GM20000 (cell line): ENCODE measurements at places on chromosomes 13 and 19.

DNA sequence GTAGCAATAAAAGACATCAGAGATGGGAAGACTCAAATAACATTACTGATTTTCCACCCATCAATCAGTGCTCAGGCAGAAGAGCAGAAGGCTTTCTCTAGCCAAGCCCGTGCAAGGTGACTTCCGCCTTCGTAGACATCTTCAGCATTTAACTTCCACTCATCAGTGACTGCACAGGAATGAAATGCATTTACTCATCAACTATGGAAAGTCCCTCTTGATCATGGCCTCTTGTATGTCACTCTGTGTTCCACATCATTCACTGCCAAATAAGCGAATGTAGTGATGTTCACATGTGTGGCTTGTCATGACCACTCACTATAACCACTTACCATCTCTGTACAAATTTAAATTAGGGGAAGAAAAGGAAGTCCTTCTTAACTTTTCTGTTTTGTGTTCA, 49.4 kb downstream of the SACS start:
- DNase-seq: peak; percentile 58

GRCh38 chr19:4295972-4296771, 6.0 kb downstream of the TMIGD2 start:
- no peak for DNase-seq

- DNase-seq: peak; percentile 58
Measured at GRCh38 chr13:30371649-30372265, 50.5 kb upstream of the UBE2L5 start.

DNA sequence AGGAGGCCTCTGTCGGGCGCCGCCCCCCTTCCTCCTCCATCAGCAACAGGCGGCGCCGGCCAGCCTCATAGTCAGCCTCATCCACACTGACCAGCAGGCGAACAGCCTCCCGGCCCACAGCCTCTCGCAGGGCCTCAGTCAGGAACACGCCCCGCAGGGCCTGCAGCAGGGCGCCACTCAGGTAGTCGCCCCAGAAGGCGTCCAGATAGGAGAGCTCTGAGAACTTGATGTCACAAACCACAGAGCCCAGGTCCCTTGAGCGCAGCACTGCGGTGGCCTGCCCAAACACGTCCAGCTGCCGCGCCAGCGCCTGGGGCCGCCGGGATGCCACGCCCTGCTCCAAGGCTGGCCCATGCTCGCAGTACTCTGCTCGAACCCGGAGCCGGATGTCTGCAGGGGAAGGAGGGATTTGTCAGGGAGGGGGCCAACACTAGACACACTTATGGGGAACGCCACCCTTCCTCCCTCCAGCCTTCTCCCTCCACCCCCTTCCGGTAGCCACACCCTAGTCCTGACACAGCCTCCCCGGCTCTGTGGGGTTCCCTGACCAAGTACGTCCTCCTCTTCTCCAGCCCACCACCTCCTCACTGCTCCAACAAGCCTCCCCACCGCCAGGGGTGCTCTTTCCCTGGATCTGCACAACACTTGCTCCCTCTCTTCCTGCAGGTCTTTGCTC, 17.9 kb downstream of the DEDD2 start:
- DNase-seq: peak; percentile 85

DNA sequence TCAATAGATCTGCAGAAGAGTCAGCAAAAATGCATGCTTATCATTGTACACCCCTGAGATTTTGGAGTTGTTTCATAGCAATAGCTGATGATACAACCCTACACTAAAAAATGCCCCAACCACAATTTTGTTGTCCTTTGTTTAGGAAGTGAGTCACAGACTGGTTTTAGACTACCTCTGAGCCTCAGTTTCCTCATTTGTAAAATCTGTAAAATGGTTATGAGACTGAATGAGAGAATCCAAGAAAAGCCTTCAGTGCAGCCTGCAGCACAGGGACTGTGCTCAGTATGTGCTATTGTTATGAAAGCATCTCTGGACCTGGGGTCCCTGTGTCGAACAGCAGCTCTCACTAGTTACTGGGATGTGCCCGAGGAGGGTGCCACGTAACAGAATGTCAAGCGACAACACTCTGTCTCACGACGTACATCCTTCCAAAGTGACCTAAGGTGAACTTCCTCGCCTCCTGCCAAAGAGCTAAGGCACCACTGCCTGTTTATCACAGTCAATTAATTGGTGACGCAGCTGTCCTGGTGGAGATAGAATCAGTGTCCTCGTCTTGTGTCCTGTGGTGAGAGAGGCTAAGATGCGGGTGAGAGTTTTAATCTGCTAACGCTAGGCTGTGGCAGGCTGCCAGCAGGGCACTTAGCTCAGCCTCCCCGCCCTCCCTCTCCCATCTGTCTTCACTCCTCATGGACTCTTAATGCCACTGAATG, 18.1 kb downstream of the DHRS12 start:
- DNase-seq: no peak

- no peak for DNase-seq
Measured at GRCh38 chr19:8113017-8113416, 36.4 kb downstream of the FBN3 start.

DNA sequence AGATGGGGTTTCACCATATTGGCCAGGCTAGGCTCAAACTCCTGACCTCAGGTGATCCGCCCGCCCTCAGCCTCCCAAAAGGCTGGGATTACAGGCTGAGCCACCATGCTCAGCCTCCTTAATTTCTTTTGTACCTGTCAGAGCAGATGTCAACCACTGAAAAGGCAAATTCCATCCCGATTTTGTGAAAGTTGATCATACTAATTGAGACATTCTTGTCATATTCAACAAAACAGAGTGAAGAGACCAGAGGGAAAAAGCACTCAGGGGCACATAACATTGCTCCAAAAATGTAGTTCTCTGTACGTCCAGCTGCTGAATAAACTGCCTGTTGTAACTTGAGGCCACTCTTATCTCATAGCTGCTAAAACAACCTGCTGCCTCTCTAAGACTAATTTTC, 27.4 kb upstream of the PSPC1 start:
- DNase-seq: no peak

DNA sequence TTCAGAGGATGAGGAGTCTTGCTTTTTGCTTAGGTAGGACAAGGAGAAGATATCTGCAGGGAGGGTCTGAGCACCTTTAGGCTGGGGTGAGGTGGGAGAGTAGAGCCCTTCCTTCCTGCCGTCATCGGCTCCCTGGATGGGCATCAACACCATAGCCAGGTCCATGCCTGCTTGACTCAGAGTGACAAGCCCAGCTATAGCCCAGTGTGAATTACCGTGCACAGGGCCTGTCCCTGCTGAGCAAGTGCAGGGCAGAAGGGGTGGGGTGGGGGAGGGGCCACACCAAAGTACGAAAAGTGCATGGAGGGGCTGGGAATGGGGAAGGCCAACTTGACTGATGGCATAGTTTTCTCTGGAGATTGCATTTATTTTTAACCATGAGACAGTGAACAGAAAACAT, 30.3 kb upstream of the RNF113B start:
- DNase-seq: no peak

DNA sequence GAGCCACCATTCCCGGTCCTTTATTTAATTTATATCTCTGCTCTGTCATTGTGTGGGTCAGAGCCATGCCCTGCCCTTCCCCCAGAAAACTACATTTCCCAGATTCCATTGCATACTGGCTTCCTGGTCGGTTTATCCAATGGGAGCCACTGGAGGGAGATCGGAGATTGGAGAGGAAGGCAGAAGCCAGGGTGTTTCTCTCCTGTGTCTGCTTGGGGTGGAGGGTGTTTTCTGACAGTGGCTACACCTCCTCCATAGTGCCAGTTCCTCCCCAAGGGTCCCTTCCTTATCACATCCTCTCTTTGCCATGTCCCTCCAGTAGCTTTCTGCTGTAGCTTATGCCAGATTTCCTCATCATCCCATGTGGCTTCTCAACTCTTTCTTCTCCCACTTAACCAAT, 19.0 kb downstream of the OLFM2 start:
- DNase-seq: no peak

- DNase-seq: no peak
Measured at GRCh38 chr13:70107498-70108281, at the start of gene ATXN8OS. TSS of gene ATXN8OS (plus strand) at chr13:70107826.

DNA sequence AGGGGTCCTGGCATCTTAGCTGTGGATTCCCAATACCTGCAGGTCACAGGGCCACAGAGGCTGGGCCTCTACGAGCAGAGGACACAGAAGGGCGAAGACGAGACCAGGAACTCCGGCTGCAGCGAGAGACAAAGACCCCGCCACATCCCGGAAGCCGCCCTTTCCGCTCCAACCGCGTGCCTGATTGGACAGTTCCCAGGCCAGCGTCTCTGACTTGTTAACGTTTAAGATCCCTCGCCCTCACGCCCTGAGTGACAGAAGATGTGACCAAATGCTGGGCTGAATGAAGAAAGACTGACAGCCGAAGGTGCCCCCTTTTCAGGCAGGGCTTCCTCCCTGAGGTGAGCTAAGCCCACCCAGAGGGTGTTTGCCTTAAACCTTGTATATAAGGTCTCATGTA, at the start of gene ZNF98:
Gene ZNF98, minus strand, starts transcription at position 136 of the 400 bp plus-strand sequence. Its CDS starts 122 bp downstream, at position 14.
- no peak for DNase-seq

DNA sequence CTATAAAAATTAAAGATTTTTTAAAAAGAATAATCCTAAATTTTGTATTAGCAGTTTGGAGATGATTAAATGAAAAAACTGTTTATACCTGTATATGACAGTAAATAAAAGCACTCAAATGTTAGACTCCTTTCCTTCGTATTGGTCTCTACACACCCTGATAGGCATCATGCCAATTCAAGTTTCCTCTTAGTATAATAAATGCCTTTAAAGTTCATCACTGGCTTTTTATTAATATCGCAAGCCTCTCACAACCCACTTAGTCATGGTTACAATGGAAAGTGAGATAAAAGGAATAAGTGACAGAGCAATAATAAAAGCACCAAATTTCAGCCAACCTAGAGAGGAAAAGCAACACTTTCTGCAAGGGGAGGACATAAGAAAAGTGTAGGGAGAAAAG, 102.2 kb downstream of the PIBF1 start:
- DNase-seq: no peak

DNA sequence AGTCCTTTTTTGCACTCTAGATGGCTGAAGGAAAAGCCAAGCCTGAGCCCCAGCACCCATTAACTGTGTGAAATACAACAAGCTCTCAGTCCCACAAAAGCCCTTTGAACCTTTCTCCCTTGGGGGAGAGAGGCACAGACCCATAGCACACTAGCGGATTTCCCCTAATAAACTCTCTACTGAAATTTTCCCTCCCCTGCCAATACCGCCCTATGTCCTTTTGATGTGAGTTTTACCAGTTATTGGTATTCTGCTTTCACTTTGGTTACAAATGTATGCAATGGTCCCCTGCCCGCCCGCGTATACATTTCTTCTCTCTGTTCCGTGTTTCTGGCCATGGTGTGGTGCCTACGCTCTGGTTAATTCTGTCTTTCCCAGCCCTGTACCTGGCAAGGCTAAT, 54.0 kb upstream of the MYO16 start:
- no peak for DNase-seq

DNA sequence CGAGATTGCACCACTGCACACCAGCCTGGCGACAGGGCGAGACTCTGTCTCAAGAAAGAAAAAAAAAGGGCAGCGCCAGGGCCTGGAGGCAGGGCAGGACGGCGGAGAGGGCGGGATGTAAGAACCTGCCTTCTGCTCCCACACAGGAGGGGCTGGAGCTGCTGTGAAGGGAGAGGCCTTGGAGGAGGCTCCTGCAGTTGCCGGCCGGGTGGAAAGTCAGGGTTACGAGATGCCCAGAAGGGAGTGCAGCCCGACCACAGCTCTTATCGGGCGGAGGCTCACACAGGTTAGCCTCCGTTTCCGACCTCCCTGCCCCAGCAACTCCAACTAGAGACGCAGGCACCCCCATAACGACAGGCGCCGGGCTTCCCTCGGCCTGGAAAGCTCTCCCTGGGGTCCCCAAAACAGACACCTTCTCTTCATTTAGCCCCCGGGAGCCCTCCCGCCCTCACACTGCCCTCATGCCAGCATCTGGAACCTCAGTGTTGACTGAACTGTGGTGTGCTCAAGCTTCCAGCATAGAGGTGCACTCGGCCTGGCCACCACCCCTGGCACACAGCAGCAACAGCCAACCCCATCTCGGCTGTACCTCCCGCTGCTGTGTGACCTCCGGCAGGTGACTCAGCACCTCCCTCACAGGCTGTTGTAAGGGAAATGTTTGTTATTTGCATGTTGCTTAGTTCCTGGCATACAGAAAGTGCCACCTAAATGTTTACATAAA, 1.4 kb downstream of the PLPP2 start:
- DNase-seq: no peak

DNA sequence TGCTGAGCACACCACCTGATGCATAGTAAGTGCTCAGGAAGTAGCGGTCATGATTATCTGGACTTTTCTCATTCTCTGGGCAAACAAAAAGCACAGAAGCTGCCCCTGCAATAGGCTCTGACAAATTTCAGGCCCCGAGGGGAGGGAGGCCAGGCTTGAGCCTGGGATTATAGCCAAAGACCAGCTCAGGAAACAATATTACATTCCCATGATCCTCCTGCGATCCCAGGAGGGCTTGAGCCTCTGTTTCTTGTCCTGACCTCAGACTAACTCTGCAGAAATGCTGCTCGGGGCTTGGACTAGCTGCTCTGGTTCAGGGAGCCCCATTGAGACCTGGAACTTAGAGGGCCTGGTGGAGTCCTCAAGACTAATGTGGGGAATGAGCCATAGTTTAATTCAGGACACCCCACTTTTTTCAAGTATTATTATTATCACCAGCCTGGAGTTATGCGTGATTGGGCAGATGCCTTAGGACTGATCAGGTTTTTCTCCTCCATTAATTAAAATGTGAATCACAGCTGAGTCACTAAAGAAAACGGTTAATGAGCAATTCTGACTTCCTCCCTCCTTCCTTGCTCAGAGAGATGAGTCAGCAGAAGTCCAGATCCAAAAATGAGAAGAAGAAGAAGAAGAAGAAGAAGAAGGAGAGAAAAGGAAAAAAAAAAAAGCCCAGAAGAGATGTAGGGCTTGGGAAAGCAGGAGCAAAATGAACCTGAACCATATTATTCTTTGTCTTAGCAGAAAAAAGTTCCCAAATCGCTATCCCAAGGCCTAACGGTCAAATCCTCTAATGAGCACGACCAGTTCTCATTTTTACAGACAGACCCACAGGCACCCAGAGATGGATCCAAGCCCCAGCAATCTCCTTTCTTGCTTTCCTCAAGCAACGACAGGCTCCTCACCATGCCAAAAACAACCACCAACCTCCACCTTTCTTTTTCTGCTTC, 107.2 kb downstream of the CACNA1A start:
- no peak for DNase-seq
